ENCODE measurements at places on chromosomes 6 and 20.

DNA sequence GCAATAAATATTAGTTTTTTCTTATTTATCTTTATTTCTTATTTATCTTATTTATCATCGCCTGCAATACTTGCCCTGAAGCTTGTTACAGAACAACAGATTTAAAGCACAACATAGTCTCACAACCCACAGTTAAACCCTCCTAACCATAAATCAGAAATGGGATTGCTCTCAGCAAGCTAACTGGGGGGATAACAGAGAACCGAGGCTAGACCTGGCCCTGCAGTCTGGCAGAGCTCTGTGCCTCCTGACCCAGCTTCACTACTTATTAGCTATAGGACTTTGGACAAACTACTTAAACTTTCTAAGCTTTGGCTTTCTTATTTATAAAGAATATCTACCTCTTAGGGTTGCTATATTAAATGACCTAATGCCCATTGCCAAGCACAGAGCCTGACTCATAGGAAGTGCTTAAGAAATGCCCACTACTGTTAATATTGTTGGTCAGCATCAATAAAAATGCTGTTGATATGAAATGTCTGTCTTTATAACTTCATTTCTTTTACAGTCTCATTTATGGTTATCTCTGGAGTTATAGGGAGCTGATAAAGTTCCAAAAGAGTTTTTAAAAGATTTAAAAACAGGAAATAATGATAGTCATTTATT lies 87.9 kb upstream of the BEND6 start:
- DNase-seq: no peak

DNA sequence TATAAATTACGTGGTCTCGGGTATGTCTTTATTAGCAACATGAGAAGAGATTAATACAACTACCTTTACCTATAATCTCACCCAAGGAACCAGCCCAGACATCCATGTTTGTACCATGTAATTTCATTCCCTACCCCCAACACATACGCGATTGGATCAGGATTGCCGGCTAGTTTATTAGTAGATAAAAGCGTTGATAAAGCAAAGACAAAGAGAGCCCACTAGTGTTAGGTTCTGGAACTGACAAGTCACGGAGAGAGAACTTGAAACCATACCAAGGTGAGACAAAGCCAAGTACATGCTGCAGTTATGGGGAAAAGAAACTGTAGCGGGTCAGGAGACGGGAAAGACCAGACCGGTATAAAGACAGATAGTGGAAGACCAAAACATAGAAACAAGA lies 37.4 kb upstream of the FAM135A start:
- no peak for DNase-seq

DNA sequence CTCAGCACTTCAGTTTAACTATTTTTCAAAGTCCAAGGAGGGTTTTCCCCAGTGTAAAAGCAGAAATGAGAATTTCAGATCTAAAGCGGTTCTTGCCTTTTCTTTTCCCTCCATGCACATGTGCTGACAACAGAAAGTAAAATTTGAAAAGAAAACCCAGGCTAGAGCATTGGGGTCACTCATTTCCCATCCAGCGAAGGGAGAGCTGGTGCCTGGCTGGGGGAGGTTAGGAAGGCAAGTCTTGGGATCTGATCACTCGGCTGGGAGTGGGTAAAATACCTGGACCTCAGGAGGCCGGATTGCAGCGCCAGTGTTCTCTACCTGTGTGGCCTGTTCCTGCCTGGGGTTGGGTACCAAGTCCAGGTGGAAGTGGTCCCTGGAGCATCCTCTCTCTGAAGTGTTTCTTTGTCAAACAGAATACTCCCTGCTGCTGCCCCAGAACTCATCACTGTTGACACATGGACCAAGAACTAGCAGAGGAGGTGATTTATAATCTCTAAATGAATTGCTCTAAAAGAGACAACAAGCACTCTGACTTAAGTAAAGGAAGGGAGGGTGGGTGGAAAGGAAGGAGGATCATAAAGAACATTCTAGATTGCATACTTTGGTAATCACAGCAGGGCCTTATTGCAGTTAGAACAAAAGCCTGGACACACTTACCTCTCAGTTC lies 136.0 kb downstream of the MTHFD1L start:
- no peak for DNase-seq

DNA sequence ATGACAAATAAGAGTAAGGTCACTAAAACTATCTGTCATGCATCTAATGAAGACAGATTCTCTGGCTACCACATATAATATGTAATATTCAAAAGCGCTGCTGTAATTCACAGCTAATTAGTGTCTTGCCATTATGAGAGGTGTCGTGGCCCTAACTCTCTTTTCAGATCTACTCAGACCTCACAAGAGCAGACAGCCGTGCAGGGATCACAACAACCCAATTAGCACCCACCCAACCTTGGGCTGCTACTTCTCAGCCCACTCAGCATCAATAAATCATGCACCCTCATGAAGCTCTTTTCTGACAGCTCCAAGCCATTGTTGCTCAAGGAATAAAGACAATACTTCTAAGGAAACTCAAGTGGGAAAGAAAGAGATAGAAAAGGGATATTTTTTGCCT lies 61.5 kb downstream of the FRK start:
- DNase-seq: no peak

GRCh38 chr20:10636326-10636818 lies 37.4 kb downstream of the JAG1 start:
- no peak for DNase-seq

DNA sequence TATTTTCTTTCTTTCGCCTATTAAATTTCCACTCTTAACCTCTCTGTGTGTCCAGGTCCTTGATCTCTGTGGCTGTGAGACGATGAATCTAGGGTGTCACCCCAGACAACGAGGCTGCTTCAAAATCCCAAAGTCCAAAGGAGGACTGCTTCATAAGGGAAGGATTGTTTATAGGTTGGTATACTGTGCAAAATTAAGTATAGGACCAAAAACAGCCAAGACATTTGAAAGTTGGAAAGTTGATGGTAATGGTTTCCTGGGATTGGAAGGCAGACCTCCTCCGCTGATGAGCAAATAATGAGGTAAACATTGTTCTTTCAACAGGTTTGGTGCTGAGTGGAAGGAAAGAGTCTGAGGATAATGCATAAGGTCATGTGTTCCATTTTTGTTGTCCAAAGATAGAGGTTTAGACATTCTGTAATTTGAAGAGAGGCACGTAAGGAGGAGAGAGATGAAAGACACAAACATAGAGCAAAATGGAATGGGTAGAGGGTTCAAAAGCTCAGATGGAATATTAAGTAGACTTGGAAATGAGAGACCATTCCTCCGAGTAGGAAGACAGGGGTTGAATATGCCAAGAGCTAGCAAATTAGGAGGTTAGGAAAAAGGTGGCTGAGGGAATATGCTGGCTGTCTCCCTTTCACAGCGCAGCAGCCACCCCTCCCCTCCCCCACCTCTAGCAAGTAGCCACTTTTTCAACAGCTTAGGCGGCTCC lies 24.8 kb downstream of the ZNF311 start:
- no peak for DNase-seq

DNA sequence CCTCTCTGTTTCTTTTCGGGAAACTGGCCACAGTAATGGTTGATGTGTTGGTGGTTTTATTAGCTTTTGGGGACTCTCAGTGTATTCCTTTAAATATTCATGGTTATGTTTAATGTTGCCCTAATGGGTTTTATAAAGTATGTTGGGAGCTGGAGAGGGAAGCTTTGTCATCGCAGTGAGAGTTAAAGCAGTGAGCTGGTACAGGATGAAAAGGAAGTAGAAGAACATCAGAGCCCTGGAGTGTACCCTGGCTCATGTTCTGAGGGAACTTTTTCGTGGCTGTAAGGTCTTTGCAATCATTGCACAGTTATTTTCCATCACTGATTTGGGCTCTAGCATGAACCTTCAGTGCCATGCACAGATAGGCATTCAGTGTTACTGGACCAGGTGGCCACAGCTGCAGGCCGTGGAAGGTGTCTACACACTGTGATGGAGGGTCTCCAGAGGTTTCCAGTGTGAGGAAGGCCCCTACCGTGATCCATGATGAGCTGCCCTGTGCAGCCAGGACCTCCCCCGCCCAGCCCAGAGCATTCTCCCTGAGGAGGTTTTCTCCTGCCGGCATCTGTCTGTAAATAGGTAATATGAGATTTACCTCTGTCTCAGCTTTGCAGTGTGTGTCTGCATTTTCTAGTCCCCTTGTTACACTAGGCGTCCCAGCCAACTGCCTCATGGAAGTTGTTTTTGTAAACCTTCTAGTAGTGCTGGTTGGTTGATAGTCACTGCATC lies 22.4 kb upstream of the TMEM217 start:
- DNase-seq: no peak

- no peak for DNase-seq
Observed at GRCh38 chr6:35969646-35970045, 48.7 kb upstream of the SRPK1 start.

DNA sequence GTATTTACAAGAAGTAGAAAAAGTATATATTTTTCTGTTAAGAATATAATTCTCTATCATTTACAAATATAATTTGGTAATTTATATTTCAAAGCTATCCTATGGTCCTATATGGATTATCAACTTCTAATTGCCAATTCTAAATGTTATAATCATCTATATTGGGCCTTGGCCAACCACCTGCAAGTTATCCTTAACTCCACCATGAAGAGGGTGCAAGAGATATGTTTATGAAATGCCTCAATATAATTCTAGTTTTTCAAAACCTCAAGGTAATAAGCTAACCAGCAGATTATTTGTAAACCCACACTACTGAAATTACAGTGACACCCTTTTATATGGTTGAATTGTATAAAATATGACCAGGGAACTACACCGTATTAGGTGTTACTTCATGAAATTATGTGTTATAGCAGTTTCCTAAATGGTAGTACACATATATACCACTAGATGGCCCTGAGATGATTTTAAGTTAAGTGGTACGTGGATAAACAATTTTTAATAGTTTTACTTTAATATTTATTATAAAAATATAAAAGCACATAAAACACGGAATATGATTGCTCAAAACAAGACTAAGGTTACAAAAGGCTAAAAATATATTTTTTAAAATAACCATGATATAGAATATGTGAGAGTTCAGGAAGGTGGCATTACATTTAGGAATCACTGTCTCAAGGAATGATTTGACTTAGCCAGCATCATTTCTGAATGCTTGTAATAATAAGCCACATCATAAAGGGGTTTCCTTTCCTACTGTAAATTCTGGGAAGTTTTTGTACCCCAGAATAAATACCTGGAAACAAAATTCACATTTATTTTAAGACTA lies 9.8 kb upstream of the PNISR start:
- no peak for DNase-seq

DNA sequence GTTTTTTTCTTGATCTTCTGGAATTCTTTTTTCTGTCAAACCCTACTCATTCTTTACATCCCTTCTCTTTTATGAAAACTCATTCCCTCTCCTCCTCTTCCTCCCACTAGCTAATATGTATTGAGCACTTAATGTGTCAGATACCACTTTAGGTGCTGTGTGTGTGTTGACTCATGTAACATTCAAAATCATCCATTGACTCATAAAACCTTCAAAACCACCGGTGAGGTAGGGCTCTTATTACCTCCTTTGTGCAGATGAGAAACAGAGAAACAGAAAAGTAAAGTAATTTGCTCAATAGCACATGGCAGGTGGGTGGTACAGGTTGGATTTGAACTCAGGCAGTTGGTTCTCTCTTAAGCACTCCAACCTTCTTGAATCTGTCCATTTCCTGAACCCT lies 136.3 kb upstream of the NEDD9 start:
- no peak for DNase-seq

DNA sequence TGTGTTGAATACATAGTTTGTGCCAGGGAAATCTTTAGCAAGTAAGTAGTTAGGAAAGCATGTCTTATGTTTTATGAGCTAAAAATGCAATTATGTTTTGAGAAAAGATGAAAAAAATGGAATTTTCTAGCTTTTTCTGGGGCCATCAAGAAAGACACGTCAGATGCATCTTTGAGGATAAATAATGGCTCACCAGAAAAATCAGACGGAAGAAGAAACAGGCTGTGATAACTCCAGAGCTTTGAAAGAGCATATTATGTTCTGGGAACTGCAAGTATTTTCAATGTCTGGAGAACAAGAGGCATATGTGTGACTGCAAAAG lies 173.7 kb downstream of the CLVS2 start:
- no peak for DNase-seq

DNA sequence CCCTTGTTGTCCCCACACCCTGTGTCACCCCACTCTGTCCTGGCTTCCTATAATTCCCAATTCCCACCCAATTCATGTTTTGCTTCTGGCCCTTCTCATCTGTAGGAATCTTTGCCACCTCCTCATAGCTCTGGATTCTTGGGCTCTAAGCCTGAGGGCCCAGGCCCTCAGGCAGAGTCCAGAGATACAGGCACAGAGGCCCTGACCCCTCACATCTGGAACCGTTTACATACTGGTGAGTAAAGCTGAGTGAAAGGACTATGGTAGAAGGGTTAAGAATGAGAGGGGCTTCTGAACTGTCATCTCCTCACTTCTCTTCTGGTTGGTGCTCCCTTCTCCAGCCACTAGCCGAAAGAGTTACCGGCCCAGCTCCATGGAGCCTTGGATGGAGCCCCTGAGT lies 13.6 kb downstream of the PRRC2A start:
- DNase-seq: no peak

DNA sequence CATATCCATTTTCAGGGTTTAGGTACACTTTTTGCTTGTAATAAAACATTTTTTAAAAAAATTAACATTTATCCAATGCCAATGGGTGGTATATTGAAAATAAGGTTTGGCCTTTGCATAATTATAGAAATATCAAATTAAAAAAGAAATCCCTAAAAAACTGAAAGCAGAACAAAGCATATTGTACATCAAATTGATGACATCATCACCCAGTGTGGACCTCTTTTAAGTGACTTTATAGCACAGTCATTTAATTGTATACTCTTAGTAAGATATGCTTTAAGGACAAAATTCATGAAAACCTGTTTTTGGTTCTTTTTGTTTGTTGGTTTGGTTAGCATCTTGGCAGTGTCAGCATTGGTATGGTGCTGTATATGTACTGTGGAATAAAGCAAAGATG lies 1.4 kb upstream of the EEF1E1 start:
- no peak for DNase-seq

- DNase-seq: no peak
Observed at GRCh38 chr20:59039233-59039632, 3.4 kb downstream of the PRELID3B start.

- no peak for DNase-seq
Observed at GRCh38 chr6:333379-334002, 41.2 kb downstream of the DUSP22 start.

GRCh38 chr6:162124710-162125435 lies 602.7 kb downstream of the PRKN start:
- peak; percentile 29 for DNase-seq

- DNase-seq: no peak
Observed at GRCh38 chr20:50347284-50348063, 156.8 kb downstream of the CEBPB start.

DNA sequence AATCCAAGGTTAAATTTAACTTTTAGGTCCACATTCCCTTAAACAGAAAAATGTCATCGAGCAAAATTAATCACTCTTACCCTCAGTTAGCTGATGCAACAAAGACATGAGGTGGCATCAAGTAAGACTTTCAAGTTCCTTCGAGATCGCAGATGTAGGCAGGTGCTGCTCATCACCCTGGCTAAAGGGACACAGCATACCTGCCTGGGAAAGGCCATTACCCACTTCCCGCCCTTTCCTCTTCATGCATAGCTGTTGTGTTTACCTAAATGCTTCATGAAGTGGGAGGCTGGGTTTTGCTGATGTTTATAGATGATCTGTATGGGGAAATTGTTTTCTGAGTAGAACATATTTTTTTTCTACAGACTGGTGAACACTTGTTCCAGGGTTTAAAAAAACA lies 67.7 kb downstream of the GFRA4 start:
- DNase-seq: no peak
